ENCODE measurements at places on chromosomes 11 and 22. TPM values are rescaled to one million over a fixed set of nuclear protein-coding genes. Genes with fewer than 3 reads are reported as not detected.

The SULT4A1 gene
- 0.26 TPM for total RNA-seq

The CSNK2A3 gene
- total RNA-seq: 1.0 TPM

DNA sequence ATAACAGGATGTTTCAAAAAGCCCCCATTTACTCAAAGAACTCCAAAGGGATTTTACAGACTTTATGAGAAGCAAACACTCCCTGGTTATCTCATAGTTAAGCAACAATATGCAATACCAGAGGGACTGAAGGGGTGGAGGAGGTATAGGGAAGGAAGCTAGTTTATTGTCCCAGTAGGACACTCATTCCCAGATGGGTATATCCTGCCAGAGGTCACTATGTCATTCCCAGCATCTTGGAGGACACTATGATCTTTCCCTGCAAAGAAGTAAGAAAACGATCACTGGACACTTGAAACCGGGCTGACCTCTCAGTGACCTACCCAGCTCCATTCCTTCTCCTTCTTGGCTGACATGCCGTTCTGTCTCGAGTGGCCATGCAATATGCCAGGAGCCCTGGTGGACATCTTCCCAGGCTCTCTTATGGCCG, 114.5 kb downstream of the NAT10 start:
- no peak for DNase-seq
- no peaks in the 10 kb centered on the region for H3K36me3 ChIP-seq

DNA sequence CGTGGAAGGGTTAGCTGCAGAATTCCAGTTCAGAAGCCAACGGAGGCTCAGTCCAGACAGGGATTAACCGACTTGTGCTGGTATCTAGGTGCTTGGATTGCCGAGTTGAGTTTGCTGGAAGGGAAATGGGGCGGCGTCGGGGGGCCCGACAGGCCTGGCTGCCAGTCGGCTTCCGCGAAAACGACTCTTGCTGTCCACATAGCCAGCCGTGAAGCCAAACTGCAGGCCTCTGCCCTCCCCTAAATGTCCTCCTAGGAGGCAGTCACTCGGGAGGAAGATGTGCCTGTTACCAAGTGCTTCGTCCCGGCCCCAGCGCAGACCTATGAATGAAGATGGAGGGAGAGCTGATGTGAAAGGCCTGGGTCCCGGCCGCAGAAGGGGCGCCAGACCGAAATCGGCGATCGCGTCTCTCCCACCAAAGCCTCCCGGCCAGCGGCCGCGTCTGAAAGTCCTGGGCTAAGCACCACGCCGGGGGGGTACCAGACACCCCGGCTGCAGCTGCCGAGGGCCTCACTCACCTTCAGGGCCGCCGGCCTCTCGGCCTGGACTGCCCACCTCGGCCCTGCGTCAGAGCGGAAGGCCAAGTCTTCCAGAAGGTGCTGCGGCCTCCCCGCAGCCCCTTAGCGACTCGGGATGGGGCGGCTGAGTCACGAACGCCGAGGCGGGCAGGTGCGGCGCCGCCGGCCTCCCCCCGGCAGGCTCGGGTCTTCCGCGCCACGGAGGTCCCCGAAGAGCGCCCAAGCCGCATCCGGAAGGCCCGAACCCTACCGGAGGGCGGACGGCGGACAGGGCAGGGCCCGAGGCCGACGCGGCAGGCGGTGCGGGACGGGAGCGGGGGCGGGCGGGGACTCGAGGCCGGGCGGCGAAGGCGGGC, 7.5 kb downstream of the DPAGT1 start:
- no peak for DNase-seq
- peaks cover 19% of the 10 kb centered on the region for H3K36me3 ChIP-seq
- H3K27ac ChIP-seq: peak overlapping the region; percentile 93
- H3K4me3 ChIP-seq: peak overlapping the region; percentile 86

DNA sequence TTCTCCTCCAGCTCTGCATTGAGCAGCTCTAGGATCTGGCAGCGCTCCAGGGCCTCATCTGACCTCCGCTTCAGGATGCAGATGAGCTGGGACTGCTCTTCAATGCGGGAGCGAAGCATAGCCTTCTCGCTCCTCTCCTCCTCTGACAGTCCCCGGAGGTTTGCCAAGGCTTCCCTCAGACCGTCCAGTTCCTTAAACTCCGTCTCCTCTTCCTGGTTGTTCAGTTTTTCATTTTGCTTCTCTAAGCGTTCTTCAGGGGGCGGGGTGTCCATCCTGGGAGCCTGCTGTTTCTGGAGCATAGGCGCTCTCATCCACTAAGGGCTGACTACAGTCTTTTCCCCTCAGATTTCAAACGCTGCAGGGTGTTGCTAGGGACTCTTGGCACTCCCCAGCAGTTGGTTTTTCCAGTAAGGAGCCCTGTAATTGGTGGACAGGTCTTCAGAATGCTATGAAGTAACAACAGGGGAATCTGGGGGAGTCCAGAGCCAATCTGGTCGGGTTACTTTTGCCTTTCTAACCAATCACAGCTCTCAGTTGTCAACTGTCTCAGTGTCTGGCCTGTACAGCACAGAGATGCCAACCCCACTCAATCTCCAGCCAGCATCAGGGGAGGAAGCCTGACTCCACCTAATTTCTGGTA, at the start of gene CCDC89:
Gene CCDC89 (minus strand): TSS at position 376 of the 640 bp plus-strand sequence. CDS start 65 bp downstream, at position 311.
- H3K36me3 ChIP-seq: no peaks in the 10 kb centered on the region
- DNase-seq: no peak
- peaks cover 1% of the 10 kb centered on the region for H3K4me1 ChIP-seq
- no peak within 1 kb of the TSS for H3K4me3 ChIP-seq

GRCh38 chr11:105056446-105056845, 11.3 kb upstream of the CARD16 start:
- H3K4me1 ChIP-seq: peaks cover 2% of the 10 kb centered on the region
- H3K27me3 ChIP-seq: no peaks in the 10 kb centered on the region
- no peak for DNase-seq
- H3K4me3 ChIP-seq: no peak overlapping the region
- H3K36me3 ChIP-seq: no peaks in the 10 kb centered on the region
- H3K27ac ChIP-seq: no peak overlapping the region

DNA sequence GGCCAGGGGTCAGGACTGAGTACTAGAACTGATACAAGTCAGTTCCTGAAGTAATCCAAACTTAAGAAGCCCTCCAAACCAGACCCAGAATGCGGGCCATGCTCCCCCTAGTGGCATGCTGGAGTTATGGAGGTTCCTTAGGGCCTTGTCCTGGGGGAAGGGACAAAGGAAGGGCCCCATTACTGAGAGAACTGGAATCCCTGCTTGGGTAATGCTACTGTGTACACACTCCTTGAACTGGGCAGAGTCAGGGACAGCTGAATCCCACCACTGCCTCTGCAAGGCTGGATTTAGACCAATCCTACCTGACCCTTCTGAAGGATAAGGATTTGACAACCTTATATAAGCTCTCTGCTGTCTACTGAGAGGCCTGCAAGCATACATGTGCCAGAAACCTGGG, 97.3 kb upstream of the AKIP1 start:
- no peak overlapping the region for H3K4me3 ChIP-seq
- peaks cover 16% of the 10 kb centered on the region for H3K4me1 ChIP-seq
- no peaks in the 10 kb centered on the region for H3K27me3 ChIP-seq
- no peak overlapping the region for H3K27ac ChIP-seq
- peaks cover 5% of the 10 kb centered on the region for H3K36me3 ChIP-seq
- DNase-seq: peak; percentile 86

The GTF2H1 gene
- total RNA-seq: 91.1 TPM

- H3K4me1 ChIP-seq: peaks cover 12% of the 10 kb centered on the region
- no peak overlapping the region for H3K4me3 ChIP-seq
- H3K27me3 ChIP-seq: no peaks in the 10 kb centered on the region
- DNase-seq: no peak
- no peaks in the 10 kb centered on the region for H3K36me3 ChIP-seq
Measured at GRCh38 chr22:48338793-48339705, 1488.6 kb downstream of the BRD1 start.

DNA sequence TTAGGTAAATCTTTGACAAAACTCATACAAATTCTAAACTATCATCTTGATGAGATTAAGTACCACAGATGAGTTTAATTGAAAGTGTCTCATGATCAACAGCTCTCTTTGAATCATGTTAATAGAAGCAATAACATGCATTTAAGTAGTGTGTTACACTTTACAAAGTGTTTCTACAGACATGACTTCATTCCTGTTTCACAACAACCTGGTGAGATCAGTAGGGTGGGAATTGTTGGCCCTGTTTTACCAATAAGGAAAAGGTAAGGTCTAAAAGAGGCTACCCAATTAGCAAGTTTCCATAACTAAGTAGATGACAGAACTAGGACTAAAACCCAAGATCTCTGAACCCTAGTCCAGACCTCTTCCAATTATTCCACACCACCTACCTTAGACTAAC, 12.7 kb upstream of the PRSS23 start:
- peaks cover 20% of the 10 kb centered on the region for H3K4me1 ChIP-seq
- no peak overlapping the region for H3K4me3 ChIP-seq
- no peaks in the 10 kb centered on the region for H3K36me3 ChIP-seq
- no peak for DNase-seq
- H3K27me3 ChIP-seq: no peaks in the 10 kb centered on the region
- no peak overlapping the region for H3K27ac ChIP-seq

The TBRG1 gene
- 37.4 TPM for total RNA-seq

DNA sequence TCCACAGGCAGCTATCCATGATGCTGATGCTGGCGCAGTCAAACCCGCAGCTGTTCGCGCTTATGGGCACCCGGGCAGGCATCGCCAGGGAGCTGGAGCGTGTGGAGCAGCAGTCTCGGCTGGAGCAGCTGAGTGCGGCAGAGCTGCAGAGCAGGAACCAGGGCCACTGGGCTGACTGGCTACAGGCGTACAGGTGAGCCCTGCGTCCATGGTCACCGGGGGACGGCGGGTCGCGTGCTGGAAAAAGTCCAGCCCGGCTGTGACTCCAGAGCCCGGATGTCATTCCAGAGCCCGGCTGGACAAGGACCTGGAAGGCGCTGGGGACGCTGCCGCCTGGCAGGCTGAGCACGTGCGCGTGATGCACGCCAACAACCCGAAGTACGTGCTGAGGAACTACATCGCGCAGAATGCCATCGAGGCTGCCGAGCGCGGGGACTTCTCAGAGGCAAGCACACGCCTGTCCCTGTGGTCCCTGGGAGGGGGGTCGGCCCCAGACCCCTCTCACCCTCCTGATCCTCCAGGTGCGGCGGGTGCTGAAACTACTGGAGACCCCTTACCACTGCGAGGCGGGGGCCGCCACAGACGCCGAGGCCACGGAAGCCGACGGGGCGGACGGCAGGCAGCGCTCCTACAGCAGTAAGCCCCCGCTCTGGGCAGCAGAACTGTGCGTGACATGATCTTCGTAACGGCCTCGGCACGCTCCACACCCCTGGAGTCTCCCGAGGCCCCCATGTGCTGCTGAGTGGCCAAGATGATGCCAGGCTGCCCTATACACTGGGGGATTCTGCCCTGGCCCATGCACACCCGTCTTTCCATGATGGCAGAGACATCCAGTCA, 16.1 kb downstream of the SELENOO start:
- no peak overlapping the region for H3K27ac ChIP-seq
- no peak for DNase-seq
- H3K4me3 ChIP-seq: no peak overlapping the region
- H3K36me3 ChIP-seq: peaks cover 38% of the 10 kb centered on the region
- H3K27me3 ChIP-seq: no peaks in the 10 kb centered on the region

The CTSF gene
- total RNA-seq: not detected

The KCNK4 gene
- 0.43 TPM for total RNA-seq

DNA sequence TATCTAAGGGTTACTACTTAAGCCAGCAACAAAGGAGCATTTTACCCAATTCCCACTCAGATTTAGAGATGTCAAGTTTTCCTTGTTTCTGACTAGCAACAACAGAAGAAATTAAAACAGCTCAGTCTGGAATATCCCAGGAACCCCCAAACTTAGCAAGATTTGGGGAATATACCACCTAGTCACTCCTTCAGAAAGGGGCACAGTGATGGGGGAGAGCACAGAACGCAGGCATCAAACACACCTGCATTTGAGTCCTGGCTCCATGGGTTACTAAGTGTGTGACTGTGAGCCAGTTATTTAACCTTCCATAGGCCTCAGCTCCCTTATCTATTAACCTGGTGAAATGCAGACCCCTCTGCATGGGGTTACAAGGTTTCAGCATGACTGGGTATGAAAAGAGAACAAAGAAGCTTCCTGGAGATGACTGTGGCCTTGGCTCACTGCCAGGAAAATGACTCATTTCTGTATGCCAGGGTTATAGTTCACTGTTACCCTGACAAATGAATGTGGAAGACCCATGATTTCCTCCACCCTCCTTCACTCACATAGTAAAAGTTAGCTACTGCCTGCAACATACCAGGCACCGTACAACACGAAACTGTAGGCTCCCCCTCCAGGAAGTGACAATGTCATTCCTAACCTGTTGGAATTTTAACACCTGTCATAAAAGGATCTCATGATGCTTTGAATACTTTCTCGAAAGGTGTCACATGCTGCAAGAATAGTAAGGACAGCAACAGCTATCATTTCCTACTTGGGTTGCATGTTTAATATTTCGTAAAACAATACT, 79.6 kb downstream of the ME3 start:
- no peaks in the 10 kb centered on the region for H3K27me3 ChIP-seq
- H3K4me3 ChIP-seq: no peak overlapping the region
- H3K4me1 ChIP-seq: peaks cover 46% of the 10 kb centered on the region

The TRIM29 gene
- not detected for total RNA-seq

The MMP11 gene
- total RNA-seq: 76.5 TPM

GRCh38 chr22:20206709-20207215, 55.9 kb upstream of the CCDC188 start:
- no peak for DNase-seq
- peak overlapping the region; percentile 80 for H3K27ac ChIP-seq
- H3K4me1 ChIP-seq: peaks cover 33% of the 10 kb centered on the region
- H3K36me3 ChIP-seq: no peaks in the 10 kb centered on the region

GRCh38 chr11:69695581-69695980, 8.2 kb downstream of the FGF19 start:
- H3K27ac ChIP-seq: no peak overlapping the region
- H3K27me3 ChIP-seq: peaks cover 37% of the 10 kb centered on the region
- no peak overlapping the region for H3K4me3 ChIP-seq
- H3K36me3 ChIP-seq: peaks cover 6% of the 10 kb centered on the region

The NELL1 gene
- total RNA-seq: not detected
